NCI-H187 treated with DMSO at 0.1 percent for 48 hours (cell line): ENCODE measurements at places on chromosomes 7 and 10.

DNA sequence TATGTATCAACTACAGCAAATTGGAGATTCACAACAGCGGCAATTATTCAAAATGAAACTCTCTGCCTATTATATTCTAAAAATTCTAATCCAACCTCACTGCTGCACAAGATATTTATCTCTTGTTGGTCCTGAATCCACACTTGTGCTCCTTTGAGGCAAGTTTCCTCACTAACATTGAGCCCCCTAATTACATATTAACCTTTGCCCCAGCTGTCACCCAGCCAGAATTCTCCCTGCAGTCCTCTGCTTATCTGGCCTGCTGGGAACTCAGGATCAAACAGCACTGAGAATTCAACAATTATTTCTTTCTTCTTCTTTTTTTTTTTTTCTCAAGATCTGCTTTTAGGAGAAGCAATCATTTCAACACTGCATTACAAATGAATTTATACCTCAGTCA lies 21.5 kb upstream of the PLAC9 start:
- no peak for DNase-seq

- no peak for DNase-seq
Measured at GRCh38 chr7:22859641-22860290, 37.1 kb upstream of the TOMM7 start.

GRCh38 chr10:69073026-69073425 lies 14.9 kb upstream of the SRGN start:
- no peak for DNase-seq

GRCh38 chr7:44634839-44635591 lies 28.6 kb downstream of the OGDH start:
- DNase-seq = no peak

- no peak for DNase-seq
Measured at GRCh38 chr7:126608339-126608776, 644.4 kb downstream of the GRM8 start.

GRCh38 chr7:2566890-2567678 lies 8.3 kb downstream of the IQCE start:
- no peak for DNase-seq

GRCh38 chr10:127579640-127580039 lies 30.5 kb downstream of the NPS start:
- no peak for DNase-seq

- no peak for DNase-seq
Measured at GRCh38 chr7:72152161-72153131, 259.7 kb downstream of the CALN1 start.

- no peak for DNase-seq
Measured at GRCh38 chr7:70631718-70632117, 500.2 kb upstream of the GALNT17 start.

GRCh38 chr10:100153239-100153825 lies 32.5 kb downstream of the ERLIN1 start:
- no peak for DNase-seq

DNA sequence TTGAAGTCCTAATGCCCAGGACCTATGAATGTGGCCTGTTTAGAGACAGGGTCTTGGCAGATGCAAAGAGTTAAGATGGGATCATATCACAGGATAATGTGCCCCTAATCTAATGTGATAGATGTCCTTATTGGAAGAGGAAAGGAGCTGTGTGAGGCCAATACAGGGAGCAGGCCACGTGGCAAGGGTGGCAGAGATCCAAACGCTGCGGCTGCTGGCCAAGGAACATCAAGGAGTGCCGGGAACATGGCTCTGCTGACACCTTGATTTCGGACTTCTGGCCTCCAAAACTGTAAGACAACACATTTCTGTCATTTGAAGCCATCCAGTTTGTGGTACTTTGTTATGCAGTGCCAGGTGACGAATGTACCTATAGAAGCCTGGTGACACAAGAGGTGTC lies 37.7 kb upstream of the EZH2 start:
- DNase-seq = no peak

DNA sequence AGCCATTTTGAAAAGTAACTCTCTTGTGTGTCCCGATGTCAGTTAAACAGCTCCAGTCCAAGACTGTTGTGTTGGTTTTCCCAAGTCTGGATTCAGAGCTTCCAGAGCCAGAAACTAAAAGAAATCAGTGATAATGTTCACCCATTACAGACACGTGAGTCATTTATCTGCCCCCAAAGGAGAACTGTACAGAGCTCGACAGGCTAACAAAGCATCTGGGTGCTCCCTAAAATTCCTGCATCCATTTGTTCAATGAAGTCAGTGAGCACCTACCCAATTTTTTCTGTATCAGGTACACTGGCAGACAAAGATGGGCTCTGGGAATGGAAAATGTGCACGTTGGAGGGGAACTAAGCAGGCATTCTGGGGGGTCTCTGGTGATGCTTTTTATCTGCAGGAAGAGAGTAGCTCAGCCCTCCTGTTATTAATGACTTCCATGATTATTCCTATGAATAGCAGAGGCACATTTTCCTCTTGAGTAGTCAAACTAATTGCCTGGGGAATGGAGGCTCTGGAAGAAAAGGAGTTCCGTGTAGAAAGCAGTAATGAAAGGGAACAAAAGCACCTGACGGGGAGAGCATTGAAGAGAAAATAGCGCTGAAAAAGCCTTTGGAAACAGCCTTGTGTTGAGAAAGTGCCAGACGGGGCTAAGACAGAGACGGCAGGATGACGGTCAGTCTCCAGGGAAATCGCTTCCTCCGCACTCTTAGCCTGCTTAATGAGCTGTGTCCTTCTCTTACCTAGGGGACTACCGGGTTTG lies 75.3 kb downstream of the GAD2 start:
- DNase-seq = no peak

DNA sequence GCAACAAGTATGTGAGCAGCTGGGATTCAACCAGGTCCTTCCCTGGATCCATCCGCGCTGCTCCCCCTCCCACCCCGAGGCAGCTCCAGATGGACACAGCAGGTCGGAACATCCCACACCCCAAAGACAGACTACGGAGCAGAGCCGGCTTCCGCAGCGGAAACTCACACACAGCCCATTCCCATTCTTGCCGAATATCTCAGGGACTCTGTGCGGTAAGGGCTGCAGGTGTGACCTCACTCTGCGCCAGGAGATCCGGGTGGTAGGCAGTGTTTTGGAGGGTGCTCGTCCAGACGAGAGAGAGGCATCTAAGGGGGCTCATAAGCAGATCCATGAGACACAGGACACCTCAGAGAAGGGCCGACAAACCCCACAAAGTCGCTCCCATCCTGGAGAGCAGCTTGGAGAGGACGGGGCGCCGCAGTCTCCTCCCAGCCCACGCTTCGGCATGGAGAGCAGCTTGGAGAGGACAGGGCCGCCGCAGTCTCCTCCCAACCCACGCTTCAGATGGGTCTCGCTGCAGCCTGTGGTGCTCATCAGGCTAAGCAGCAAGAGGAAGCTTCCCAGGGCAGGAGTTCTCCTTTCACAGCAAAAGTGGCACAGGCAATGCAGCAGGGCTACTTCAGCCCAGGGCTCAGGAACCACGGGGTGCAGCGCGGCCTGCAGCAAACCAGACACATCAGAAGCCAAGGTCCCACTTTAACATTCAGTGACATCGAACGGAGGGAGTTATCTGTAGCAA lies 179.9 kb downstream of the DIP2C start:
- DNase-seq = no peak

GRCh38 chr7:23445326-23445725 lies 25.0 kb downstream of the IGF2BP3 start:
- no peak for DNase-seq

DNA sequence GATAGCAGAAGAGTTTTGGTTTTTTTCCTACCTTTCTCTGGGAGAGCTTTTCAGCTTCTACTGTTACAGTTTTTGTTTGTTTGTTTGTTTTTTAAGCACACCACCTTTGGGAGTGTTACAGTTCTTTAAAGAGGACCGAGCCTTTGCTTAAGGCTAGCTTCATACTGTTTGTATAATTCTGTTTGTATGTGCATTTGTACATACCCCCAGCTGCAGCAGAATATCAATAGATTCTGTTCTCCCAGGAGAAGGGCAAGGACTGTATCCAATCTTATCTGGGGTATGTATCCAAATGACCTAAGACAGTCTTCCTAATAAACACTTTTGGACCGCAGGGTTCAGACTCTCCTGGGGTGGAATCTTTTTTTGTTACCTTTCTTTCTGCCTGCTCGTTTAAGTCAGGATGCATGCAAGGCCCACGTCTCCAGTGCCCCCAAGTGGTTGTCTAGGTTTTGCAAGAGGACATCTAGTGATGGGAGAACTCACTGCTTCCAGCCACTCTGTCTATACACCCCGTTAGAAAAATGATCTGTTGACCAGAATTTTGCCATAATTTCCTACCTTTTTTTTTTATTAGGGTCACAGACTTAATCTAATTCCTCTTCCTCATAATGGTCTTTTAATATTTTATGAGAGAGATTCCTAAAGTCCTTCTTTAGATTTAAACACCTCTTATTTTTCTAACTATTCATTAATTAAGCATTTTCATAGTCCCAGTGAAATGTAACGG lies 23.9 kb downstream of the NRF1 start:
- DNase-seq = peak; percentile 18

GRCh38 chr7:106063692-106064091 lies 48.4 kb downstream of the SYPL1 start:
- no peak for DNase-seq

GRCh38 chr10:49614242-49615198 lies 683 bp downstream of the CHAT start:
- no peak for DNase-seq

- DNase-seq = no peak
Measured at GRCh38 chr10:71972746-71973695, 8.8 kb downstream of the CHST3 start.

- DNase-seq = no peak
Measured at GRCh38 chr10:125134483-125134848, 25.9 kb downstream of the CTBP2 start.

DNA sequence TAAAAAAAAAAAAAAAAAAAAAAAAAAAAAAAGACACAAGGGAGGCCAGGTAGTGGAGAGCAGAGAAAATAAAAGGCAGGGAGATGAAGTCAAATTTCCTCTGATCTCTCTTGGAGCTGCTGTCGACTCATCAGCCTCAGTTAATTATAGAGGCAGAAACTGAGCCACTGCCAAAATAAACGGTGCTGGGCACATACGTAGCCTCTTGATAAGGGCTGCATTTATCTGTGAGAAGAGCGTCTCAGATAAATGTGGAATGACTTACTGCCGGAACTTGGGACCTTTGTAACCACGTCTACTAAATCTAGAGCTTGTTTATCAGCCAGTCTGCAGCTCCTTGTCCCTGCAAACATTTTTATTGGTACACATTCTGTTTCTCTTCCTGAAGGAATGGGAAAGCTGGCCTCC lies 162.3 kb downstream of the BAMBI start:
- DNase-seq = no peak

DNA sequence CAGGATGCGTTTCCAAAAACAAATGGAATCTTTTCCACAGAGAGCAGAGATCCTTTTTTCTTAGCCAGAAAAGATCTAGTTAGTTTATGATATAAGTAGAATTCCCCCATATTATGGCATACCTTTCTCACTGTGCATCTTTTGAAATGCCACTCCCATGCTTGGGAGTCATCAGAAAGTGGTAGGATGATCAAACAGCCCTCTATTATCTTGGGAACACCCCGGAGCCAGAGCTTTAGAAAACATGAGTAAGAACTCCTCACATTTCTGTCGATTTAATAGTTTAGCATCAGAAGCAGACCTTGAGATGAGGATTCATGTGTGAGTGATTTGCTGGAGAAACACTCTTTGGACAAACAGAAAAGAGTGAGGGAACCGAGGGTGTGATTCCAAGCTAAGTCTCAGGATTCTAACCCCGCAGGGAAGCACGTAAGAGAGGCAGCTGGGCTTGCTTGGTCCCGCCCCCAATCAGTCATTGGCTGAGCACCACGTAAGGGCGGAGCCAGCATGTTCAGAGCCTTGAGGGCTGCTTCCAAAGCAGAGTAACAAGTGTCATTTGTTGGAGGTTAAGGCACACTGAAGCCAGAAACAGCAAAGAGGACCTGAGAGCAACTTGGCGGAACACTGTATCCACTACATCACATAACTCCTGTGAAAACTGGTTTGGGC lies 43.7 kb upstream of the NXPH1 start:
- peak; percentile 13 for DNase-seq

DNA sequence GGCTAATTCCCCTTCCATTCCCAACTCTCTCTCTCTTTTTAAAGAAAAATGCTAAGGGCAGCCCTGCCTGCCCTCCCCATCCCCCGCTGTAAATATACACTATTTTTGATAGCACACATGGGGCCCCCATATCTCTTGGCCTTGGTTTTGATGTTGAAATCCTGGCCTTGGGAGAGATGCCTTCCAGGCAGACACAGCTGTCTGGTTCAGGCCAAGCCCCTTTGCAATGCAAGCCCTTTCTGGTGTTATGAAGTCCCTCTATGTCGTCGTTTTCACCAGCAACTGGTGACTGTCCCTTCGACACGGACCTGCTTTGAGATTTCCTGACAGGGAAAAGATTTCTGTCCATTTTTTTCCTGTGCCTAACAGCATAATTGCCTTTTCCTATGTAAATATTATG lies 3.0 kb downstream of the ADRA2A start:
- DNase-seq = no peak

- no peak for DNase-seq
Measured at GRCh38 chr10:3010334-3010733, 57.0 kb upstream of the PFKP start.

- no peak for DNase-seq
Measured at GRCh38 chr7:668139-668931, 58.2 kb upstream of the DNAAF5 start.

DNA sequence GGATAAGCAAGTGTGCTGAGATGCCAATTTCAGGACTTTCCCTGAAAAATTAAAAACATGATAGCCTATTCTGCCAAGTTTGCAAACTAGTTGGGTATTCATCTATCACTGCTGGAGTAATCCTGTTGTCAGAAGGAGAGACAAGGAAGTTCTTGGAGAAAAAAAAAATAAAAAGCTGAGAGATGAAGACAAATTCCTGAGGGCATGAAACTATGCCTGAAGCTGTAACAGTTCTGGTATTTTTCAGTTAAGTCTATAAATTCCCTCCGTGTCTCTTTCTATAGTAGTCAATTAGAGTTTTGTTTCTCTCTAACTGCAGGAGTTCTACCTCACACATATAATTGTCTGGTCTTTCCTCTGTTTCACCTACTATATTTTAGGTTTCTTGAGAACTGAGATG lies 95.7 kb downstream of the DGKB start:
- no peak for DNase-seq

- DNase-seq = no peak
Measured at GRCh38 chr10:111830359-111830758, 353.2 kb downstream of the GPAM start.

DNA sequence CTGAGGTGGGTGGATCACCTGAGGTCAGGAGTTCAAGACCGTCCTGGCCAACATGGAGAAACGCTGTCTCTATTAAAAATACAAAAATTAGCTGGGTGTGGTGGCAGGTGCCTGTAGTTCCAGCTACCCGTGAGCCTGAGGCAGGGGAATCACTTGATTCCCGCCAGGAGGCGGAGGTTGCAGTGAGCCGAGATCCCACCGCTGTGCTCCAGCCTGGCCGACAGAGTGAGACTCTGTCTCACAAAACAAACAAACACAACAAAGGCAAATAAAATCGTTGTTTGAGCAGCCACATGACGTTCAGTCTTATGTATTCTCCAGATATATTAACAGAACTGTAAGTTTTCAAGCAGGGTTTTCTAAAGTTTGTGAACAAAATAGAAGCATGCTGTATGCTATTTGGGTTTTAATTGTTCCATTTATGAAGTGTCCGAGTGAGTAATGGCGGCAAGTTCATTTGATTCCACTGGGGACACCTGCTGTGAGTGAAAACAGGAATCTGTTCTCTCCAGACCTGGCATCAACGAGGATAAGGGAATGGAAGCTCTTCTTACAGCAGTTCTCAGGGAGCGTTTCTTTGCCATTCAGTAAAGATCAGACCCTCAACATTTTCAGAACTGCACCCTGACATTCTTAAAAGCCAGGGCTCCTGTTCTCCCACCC lies 122.5 kb upstream of the PITRM1 start:
- DNase-seq = no peak
